K562 (cell line): ENCODE measurements at places on chromosomes 5 and 9.

DNA sequence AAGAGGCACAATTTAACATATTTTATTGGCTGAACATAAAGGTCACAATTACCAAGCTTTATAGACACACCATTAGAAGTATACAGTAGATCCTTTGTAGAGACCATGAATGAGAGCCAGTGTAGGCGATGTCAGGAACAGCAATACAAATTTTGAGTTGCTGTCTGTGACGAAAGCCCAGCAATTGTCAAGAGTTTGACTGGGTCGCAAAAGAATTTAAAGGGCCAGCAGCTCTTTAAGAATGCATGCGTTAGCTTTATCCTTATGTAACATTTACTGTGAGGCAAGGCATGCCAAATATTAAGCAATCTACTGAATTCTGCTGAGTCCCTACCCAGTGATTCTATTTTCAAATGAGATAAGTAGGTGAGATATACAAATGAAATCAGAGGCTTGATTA, 236.9 kb downstream of the ARRDC3 start:
- DNase-seq, result no peak

GRCh38 chr5:76384189-76384588, 18.9 kb upstream of the IQGAP2 start:
- no peak for DNase-seq

GRCh38 chr5:135827965-135828781, 6.3 kb upstream of the SLC25A48 start:
- DNase-seq, result no peak

- no peak for DNase-seq
These were observed 428 bp downstream of the EFNA5 start for GRCh38 chr5:107670087-107670931.

- DNase-seq, result peak; percentile 68
These were observed at the start of gene COL23A1 for GRCh38 chr5:178590141-178590923. Gene COL23A1 (minus strand): TSS chr5:178590393.

- no peak for DNase-seq
These were observed 14.6 kb upstream of the ACOT12 start for GRCh38 chr5:81408496-81408895.

DNA sequence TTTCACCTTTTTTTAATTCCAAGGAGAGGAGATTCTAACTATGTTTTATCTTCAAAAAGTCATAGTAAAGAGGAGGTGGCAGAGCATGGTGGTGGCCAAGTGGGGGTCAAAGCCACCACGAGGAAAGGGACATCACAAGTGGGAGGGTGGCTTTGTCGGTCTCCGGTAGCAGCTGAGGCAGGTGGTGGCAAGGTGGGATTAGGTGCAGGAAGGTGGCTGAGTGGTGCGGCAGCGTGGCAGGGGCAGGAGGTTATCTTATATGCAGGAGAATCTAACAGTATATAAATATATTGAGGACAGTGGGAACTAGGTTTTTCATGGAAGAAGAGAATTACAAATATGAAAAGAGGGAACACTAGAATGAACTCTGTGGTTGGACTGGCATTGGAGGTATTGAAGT, 196.8 kb downstream of the FSTL4 start:
- no peak for DNase-seq

DNA sequence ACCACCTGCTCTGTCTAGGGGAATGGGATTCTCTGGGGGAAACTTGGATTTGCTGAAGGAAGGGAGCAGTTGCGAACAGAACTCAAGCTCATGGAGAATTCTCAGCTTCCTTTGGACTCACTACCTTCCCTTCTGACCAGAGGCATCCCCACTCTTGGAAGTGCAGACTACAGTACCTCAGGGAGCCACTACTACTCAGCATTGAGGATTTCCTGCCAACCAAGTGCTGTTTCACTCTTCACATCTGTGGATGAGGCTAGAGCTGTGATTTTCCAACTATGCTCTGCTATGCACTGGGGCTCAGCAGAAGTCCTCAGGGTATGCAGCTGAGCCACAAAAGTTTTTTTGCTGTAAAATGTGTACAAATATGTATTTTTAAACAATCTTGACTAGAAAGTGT, 43.9 kb downstream of the MACROH2A1 start:
- no peak for DNase-seq

GRCh38 chr9:130682421-130683121, 11.0 kb upstream of the EXOSC2 start:
- DNase-seq, result peak; percentile 78

DNA sequence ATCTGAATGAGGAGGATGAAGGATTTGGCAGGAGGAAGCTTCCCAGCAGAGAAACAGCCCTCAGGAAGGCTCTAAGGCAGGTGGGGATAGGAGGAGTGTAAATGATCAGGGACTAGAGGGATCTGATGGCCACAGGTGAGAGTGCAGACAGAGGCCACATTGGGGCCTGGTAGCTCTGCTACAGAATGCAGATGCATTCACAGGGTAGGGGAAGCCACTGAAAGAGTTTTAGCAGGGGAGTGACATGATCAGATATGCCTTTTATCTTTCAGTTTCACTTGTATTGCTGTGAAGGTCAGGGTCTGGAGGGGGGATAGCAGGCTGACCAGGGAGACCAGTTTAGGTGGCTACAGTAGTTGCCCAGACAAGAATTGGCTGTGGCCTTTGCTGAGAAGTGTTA, 3.0 kb downstream of the TXNDC15 start:
- DNase-seq, result no peak

GRCh38 chr5:56457887-56458812, 225.0 kb upstream of the ANKRD55 start:
- peak; percentile 16 for DNase-seq
